ENCODE measurements at places on chromosomes 1 and 21.
A peak's percentile ranks its signal among the peaks of the same experiment; 100 is the strongest.

DNA sequence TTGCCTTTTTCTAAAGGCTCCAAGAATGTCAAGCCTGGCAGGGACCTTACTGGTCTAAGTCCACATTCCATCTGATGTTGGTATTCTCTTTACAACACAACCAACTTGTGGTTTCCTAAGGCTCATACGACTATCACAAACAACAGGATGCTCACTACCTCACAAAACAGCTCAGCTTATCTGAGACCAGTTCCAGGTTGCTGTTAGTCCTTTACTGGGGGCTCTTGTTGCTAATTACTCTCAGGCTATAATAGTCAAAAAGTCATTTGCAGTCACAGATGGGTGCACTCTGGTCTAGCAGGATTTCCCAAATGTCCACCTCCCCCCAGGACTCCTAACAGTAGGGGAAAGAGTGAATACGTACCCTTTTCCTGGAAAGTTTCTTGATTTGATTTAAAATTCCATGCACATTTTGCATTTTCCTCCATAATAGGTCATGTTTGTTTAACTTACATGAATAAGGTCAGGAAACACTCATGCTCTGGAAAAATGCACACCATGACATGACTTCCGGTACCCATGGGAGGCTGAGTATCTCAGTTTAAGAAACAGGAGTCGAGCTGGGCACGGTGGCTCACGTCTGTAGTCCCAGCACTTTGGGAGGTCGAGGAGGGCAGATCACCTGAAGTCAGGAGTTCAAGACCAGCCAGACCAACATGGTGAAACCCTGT, 16.0 kb downstream of the LCK start:
- peak; percentile 88 for DNase-seq

GRCh38 chr1:187047298-187047697, 218.5 kb downstream of the PLA2G4A start:
- no peak for DNase-seq

- DNase-seq, result no peak
These were observed 2.0 kb upstream of the UBE2G2 start for GRCh38 chr21:44803651-44804050.

- DNase-seq, result no peak
These were observed 26.6 kb downstream of the AJAP1 start for GRCh38 chr1:4681026-4681425.

DNA sequence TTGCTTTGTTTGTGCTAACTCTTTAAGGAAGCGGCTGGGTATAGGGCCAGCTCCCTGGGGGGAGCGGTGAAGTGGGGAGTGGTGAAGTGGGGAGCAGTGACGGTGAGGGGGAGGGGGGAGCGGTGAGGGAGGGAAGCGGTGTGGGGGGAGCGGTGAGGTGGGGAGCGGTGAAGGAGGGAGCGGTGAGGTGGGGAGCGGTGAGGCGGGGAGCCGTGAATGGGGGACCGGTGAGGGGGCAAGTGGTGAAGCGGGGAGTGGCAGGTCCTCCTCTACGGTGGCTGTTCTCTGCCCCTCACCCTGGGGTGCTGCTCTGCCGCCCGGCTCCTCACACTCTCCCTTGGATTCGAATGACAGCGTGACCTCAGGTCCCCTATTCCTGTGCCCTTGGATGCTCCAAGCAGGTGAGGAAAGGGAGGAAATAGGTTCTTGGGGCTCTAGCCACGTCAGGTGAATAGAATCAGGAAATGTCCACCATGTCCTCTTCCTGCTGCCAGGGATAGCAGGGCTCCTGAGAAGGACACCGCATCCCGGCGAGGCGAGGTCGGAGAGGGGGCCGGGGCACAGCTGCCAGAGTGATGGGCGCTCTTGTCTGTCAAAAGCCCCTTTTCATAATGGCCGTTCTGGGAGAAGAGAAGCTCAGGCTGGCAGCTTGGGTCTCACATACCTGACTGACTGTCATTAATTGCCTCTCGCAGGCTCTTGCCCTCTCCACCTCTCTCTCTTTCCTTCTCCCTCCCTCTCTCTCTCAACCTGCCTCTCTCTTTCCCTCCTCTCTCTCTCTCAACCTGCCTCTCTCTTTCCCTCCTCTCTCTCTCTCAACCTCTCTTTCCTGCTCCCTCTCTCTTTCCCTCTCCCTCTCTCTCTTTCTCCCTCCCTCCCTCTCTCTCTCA, 134.2 kb downstream of the PGBD5 start:
- DNase-seq, result no peak

- no peak for DNase-seq
These were observed 152.0 kb upstream of the GRIK3 start for GRCh38 chr1:37186246-37186756.

- no peak for DNase-seq
These were observed 99.1 kb upstream of the RAB3GAP2 start for GRCh38 chr1:220371324-220371723.

DNA sequence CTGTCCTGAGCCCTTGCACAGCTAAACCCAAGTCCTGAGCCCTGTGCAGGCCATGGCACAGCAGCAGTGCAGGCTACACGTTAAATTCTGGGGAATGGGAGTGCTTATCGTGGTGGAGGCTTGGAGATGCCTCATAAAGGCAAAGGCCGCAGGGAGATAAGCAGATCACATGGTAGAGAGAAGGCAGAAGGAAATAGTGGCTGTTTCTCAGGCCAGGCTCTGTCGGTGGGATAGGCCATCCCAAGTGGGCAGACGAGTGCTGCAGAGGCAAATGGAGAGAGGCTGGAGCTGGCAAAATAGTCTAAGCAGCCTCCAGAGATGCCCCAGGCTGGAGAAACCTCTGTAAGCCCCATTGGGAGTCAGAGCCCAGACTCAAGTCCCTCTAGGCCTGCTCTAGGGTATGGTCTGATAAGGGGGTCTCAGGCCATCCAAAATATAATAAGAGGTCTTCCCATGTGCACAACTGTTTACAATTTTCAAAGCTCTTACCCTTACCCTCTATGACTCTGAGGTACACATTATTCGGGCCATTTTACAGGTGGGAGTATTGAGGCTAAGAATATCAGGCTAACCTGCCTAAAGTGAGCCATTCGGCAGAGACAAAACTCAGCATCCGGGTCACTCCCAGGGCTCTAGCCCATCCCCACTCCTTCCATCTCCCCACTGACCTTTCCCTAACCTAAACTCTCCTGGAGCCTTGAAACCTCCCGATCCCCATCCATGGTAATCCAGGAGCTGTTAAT, 79.6 kb downstream of the NKAIN1 start:
- no peak for DNase-seq

DNA sequence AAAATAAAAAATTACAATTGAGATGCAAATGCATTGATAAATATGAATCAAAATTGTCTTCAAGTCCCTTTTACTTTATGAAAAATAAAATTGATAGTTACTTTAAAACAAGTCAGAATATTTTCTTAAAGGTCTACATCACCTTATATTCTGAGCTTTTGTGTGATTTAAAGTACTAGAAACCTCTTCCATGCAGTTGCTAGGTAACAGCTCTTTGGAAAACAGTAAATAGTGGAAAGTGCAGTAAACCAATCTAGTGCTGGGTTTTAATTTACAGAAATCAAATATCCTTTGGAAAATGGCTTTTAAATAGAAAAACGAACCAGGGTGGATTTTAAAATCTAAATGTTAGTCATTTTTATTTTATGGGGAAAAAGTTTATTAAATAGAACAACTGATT, 227.9 kb downstream of the KCNT2 start:
- no peak for DNase-seq

GRCh38 chr1:175267716-175268416, 75.3 kb upstream of the KIAA0040 start:
- peak; percentile 74 for DNase-seq

GRCh38 chr21:20949884-20950283, 48.3 kb upstream of the NCAM2 start:
- DNase-seq, result no peak

DNA sequence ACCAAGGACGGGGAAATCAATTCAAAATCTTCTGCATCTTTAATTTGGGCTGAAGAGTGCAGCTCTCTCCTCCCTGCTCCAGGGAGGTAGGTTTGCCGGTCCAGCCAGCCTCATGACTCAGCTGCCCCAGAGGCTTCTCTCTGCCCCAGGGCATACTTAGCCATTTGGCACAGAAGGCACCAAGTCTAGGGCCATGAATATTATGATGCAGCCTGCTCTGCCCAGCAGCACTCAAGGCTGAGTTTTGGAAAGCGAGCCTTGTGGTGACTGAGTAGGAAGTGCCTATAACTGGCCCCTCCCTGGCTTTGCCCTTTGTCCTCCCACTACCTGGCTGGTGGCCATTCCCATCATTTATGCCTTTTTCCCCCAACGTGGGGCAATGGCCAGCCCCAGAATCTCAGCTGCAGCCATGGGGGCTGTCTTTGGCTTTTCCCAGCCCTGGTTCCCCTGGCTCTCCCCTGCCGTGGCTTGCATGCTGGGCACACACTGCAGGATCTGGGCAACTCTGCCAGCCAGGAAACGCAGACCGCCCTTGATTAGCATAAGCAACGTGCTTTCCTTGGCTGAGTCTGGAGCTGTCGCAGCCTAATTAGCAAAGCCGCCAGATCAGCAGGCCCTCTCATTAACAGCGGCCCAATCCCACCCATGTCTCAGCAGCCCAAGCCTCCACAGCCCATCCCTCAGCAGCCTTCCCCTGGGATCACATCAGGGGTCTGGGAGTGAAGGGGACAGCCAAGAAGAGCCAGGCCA, 258.6 kb upstream of the TMEM51 start:
- DNase-seq, result peak; percentile 11

- DNase-seq, result no peak
These were observed 162.9 kb upstream of the GJB5 start for GRCh38 chr1:34591751-34592629.

DNA sequence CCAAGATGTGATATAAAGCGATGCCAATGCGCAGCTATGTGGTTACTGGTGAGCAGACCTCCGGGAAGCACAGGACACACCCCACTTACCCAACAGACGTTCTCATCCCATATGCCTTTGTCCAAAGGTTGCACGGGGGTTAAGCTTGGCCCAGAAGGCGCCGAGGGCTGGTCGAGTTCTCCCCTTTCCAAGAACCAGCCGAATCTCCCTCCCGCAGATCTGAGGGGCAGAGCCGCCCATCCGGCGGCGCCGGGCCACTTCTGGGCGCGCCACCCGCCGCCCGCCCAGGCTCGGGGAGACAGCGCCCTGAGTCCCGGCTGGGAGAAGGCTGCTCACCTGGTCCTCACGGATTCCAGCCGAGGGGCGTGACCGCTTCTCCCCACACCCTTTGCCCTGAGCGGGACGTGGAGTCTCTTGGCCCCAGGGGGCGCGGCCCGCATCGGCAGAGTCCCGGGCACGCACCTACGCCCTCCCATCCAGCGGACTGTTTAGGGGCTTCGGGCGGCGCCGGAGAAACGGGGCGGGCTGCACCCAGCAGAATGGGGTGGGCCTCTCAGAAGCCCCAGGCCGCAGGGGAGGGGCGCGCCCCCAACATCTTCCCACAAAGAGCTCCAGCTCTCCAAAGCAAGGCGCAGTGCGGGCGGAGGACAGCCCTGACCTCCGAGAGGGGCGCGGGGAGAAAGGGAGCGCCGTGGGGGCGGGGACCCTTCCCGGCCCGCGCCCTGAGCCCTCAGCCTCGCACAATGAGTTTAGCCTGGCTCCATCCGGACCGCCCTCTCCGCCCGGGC, 615 bp downstream of the GPR161 start:
- peak; percentile 28 for DNase-seq

DNA sequence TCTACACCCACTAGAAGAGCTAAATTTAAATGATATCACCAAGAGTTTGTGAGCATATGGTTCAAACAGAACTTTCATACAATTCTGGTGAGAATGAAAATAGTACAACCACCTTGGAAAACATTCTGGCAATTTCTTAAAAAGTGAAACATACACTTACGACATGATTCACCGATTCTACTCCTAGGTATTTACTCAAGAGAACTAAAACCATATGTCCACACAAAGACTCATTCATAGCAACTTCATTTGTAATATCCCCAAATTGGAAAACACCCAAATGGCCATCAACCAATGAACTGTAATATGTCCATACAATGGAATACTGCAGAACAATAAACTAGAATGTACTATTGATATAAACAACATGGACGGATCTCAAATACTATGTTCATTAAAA, 51.2 kb upstream of the ADAM30 start:
- peak; percentile 91 for DNase-seq

GRCh38 chr21:28375708-28376385, 616.8 kb downstream of the LTN1 start:
- DNase-seq, result peak; percentile 82

DNA sequence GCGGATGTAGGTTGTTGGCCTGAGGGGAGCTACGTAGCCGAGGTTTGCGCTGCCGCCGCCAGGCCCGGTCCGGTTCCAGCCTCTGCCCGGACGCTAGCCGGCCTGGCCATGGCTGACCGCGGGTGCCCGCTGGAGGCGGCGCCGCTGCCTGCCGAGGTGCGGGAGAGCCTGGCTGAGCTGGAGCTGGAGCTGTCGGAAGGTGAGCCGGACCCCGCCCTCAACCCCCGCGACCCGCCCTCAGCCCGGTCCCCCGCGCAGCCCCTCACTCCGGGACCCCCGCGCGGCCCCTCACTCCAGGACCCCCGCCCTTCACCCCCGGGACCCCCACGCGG, 299 bp downstream of the DIP2A start:
- no peak for DNase-seq

- no peak for DNase-seq
These were observed 71.1 kb downstream of the NPHP4 start for GRCh38 chr1:5921129-5921528.

GRCh38 chr21:40146216-40146837, 279.1 kb downstream of the PCP4 start:
- DNase-seq, result peak; percentile 2

GRCh38 chr21:41659791-41660560, 106.9 kb downstream of the RIPK4 start:
- peak; percentile 46 for DNase-seq

GRCh38 chr1:19495799-19496526, 10.6 kb upstream of the CAPZB start:
- peak; percentile 70 for DNase-seq

- DNase-seq, result no peak
These were observed 629.5 kb downstream of the LMO4 start for GRCh38 chr1:87958201-87958600.

DNA sequence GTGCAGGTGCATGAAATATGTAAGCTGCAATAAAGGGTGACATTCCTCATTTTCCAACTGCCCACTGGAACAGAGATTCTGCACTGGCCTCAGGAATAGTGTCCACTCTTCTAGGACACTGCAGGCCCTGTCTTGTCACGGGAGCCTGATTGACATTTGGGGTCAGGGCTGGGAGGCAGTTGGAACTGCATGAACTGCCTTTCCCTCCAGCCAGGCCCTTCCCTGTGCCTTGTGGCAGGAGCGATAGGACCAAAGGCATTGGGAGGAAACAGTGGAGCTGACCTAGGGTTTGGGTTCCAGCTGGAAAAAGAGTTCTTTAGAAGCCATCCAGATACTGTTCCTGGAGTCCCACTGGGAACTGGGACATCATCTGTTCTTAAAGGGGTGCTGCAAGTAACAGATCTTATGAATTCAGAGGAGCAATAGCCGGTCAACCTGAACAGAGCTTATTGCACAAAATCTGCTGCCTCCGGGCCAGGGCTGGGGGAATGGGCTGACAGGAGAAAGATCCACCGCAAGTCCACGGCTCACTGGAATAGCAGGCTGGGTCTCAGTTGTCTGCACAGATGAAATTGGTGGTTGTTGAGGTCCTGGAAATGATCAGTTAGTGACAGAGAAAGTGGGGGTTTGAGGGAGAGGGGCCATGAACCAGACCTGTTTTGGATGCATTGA, 451.7 kb downstream of the CAMTA1 start:
- DNase-seq, result no peak

- peak; percentile 90 for DNase-seq
These were observed 2.7 kb downstream of the MLLT11 start for GRCh38 chr1:151062741-151063371.

GRCh38 chr21:28099001-28099705, 893.5 kb downstream of the LTN1 start:
- peak; percentile 9 for DNase-seq

GRCh38 chr1:243745356-243745755, 104.7 kb downstream of the AKT3 start:
- peak; percentile 72 for DNase-seq

GRCh38 chr1:111647736-111648135, 28.1 kb downstream of the RAP1A start:
- DNase-seq, result no peak

Measured in EH (cell line).